ENCODE measurements at places on chromosomes 7 and 10.

DNA sequence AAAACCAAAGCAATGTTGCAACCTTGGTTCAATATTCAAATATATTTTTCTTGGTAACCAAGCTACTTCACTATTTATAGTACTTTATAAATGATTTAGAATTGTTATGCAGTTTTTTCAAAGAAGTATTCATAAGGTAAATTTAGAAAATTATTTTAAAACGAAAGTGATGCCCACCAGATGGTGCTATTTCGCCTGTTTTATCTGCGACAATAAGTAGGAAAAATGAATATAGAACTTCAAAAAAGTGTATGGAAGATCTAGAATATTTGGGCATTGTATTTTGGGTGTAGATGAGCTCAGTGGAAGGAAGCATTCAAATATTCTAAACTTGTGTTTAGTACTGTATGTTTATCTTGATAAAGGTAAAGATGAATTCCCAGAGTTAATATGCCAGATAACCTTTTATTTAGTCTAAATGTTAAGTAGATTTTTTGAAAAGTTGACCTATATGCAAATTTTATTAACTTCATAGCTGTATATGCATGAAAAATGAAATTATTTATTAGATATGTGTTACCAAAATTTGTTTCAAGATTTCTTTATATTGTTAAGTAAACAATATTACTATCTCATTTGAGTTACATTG is 93.2 kb downstream of the ADK start:
- no peak for DNase-seq

DNA sequence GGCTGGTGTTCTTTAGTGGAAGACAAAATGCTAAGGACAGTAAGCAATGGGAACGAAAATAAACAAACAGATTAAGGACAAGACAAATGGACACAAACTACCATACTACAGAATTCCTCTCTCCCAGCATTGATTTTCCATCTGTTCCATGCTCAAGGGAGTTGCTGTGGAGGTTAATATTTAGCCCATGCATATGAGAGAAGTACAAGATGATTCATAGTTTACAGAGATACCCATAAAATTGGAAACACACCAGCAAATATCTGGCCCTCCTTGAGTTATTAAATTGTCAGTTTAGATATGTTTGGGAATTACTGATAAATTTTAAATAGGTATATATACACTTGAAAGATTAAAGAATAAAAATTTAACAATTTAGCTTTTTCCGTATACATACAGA is 69.8 kb downstream of the GLI3 start:
- DNase-seq, result no peak

DNA sequence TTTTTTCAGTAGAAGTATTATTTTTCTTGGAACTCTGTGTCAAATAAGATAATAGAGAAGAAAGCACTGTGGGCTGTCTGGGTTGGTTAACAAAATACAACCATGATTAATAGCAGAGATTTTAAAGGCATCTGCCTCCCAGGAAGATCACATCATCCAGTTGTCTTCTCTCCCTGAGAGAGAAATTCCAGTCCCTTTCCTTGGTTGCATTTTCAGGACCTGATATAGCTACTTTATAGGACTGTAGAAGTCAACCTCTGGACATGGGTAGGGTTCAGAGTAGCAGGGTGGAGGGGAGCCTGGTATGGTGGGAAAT is 309.9 kb upstream of the IGFBP3 start:
- no peak for DNase-seq

- DNase-seq, result no peak
Observed at GRCh38 chr10:8133146-8133545, 78.7 kb downstream of the GATA3 start.

All from posterior vena cava (tissue), 2 donors.